Subcutaneous preadipocyte (primary cell): ENCODE measurements at places on chromosomes 2 and 18. TPM values are rescaled to one million over a fixed set of nuclear protein-coding genes. Genes with fewer than 3 reads are reported as not detected.

Gene EDAR
- not detected in 2 replicates for total RNA-seq

Gene GKN1
- total RNA-seq: not detected in 2 replicates

Gene TOGARAM2
- under 0.01 and 0.37 TPM in 2 replicates for total RNA-seq

Gene SNRNP200
- 37.1 and 47.3 TPM in 2 replicates for total RNA-seq

Gene ROCK1
- total RNA-seq: 33.1 and 47.9 TPM in 2 replicates

Gene CBLN2
- not detected in 2 replicates for total RNA-seq

Gene ATG4B
- 39.5 and 47.0 TPM in 2 replicates for total RNA-seq

Gene GPC1
- 87.6 and 88.9 TPM in 2 replicates for total RNA-seq

Gene DGKD
- 9.2 and 15.1 TPM in 2 replicates for total RNA-seq

Gene ELAC1
- total RNA-seq: 5.7 and 6.6 TPM in 2 replicates

Gene TCF7L1
- 1.8 and 2.2 TPM in 2 replicates for total RNA-seq

Gene CSRNP3
- total RNA-seq: 0.20 and 0.73 TPM in 2 replicates
